ENCODE measurements at places on chromosomes 7 and 10.

GRCh38 chr7:74674166-74674565 lies 16.6 kb downstream of the GTF2I start:
- DNase-seq, result no peak

GRCh38 chr7:44083796-44084195 lies 1.5 kb upstream of the POLM start:
- no peak for DNase-seq

DNA sequence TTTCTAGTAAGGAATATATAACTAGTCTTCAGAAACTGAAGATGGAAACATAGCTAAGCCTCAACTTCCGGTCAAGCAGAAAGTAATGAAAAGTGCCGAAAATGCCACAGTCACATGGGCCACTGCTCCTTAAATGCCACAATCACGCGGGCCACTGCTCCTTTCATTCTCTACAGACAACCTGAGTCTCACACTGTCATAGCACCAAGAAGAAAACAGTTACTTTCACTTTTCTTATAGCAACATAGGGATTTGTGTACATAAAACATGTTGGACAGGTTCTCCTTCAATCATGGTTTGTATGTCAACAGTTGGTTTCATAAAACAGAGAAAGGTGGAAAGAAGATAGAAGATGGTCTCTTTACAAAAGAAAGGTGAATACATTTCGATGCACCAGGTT lies 48.6 kb upstream of the NOBOX start:
- peak; percentile 10 for DNase-seq

DNA sequence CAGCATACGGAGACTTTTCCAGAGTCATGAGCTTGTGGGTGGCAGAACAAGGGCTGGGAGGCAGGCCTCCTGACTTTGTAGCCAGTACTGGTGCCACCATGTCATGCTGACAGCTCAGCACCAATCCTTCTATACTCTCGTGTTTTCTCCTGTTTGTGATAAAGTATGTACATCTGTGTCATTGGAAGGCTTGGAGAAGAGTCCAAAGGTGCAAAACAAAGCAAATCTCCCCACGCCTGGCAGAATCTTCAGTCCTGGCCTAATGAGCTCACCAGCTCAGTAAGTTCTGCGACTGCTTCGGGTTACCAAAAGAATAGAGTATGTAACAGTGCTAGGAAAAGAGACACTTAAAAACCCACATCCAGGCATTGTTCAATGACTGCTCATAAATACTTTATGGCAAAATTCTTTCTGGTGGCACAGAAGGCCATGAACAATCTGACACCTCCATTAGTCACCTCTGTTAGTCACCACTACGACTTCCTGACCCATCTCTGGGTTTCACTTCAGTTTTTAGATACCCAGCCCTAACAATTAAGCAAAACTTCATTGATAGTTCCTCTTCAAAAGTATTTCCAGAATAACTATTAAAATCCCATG lies 24.5 kb downstream of the STEAP1 start:
- DNase-seq, result no peak

- DNase-seq, result no peak
Measured at GRCh38 chr7:30469303-30469702, 9.3 kb downstream of the NOD1 start.

GRCh38 chr10:99788598-99789256 lies 6.3 kb downstream of the ABCC2 start:
- DNase-seq, result no peak

- DNase-seq, result no peak
Measured at GRCh38 chr10:69093933-69094332, 6.0 kb downstream of the SRGN start.

DNA sequence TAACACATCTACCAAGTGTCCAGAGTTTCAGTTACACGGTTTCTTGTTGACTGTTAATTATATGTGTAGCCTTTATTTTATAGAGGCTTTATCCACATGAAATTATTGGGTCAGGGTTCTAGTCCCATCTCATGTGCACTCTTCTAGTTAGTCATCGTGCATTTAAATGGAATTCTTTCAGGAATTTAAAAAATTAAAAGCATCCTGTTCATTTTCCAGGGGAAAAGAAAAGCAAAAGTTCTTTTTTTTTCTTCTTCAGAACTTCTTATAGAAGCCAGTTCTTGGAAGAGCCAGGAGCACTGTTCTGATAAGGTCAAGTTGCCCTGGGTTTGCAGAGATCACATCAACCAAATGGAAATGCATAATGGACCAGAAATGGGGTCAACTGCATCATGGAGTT lies 324.7 kb downstream of the INHBA start:
- DNase-seq, result no peak

Data from prostate gland (tissue), 2 donors.